ENCODE measurements at places on chromosomes 7 and 10.

DNA sequence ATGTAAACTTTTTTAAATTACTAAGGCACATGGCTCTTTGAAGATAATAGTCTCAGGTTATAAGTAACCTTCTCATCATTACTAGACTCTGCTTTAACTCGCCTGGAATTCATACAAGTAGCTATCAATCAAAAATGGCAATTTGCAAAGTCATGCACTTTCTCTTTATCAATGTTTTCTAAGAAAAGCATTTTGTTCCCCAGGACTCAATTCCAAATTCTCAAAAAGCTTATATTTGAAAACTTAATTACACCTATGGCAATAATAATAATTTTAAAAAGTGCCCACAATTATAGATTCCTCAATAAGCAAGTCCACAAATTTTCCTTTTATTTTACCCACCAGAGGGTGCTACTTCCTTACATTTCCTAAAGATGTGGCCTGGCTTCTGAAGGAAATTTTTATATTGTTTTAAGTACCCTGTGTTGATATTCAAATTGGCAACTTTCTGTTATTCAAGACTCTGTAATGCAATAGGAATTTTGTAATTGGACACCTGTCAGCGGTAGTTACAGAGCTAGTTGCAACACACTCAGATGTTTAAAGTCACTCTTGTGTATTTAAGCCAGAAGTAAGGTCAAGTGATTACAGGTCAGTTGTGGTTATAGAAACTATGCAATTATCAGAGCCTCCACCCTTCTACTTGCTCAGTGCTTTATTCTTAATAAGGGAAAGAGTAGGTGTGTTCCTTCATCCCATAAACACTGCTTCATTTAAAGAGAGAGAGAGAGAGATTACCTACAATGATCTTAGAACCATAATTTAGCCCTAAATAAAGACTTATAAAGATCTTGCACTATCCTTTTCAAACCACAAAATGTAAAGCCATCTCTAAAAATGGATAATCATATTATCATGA, 47.1 kb upstream of the HYAL4 start:
- no peak for DNase-seq

- no peak for DNase-seq
These were observed 215.7 kb downstream of the HTR7 start for GRCh38 chr10:90642136-90642535.

- no peak for DNase-seq
These were observed 8.4 kb downstream of the PLXDC2 start for GRCh38 chr10:19824381-19825342.

GRCh38 chr7:103571586-103571985, 125.6 kb upstream of the SLC26A5 start:
- DNase-seq = no peak
